ENCODE measurements at places on chromosomes 5 and 9.

- no peak for DNase-seq
Observed at GRCh38 chr9:127537014-127537413, 75.1 kb upstream of the STXBP1 start.

GRCh38 chr5:76787237-76787636 lies 31.6 kb upstream of the F2RL1 start:
- DNase-seq, result no peak

GRCh38 chr9:115757461-115757860 lies 396.1 kb upstream of the PAPPA start:
- DNase-seq, result no peak

- no peak for DNase-seq
Observed at GRCh38 chr9:17843236-17843635, 264.4 kb downstream of the SH3GL2 start.

DNA sequence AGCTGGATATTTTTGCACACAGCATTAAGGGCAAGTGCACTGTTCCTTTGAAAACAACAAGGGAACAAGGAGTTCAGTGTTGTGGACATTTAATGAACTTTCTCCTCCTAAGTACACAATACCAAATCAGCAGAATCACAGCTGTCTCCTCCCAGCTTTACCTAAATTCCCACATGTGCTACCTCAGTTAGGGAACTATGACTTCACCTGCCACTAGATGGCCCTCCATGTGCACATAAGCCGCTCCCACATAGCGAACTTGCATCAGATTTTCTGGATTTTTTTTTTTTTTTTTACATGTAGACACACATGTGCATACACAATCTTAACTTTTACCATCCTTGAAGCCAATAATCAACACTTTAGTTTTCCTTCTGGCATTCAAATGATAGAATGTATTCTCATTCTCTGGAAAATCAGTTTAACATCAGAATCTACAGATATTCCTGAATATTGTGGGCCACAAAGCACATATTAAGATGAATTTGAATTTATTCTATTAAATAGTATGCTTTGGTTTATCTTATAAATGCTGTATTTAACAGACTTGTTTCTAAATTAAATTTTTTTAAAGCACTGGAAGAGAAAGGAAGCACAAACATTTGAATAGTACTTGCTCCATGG lies 123.6 kb downstream of the PALM2AKAP2 start:
- peak; percentile 28 for DNase-seq

DNA sequence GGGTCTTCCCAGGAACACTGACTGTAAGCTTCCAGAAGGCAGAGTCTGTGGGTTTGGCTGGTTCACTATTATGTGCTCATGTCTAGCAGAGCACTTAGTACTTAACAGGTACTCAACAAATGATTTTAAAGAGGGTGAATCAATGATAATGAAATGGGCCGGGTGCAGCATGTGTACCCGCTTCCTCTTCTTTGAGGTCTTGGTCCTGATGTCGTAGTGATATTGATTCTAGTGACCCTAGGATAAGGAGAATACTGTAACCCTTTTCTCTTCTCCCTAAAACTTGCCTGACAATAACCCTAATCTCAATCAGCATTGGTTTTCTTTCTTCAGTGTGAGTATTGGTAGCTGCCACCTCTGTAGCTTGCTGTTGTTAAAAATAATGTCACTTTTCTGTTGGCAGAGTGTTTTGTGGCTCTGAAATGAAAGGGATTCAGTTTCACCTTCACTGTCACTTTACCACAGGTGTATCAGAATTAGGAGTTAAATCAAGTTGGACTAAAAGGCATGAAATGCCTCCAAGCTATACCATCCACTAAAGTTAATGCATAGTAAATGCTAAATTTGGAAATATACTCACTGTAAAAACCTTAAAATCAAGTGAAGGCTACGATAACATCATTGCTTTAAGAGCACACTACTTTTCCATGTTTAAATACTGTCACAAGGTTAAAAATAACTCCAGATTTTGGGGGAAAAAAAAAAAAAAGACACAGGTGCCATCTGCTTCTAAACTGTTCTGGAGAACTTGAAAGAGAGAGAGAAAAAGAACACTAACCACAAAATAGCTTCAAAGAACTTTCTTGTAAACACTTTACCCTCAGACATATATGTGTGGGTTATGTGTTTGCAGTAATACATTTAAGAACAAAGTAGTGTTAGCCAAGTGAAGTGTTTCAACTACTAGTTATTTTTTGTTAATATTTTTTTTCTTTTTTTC lies 6.0 kb downstream of the CAMK4 start:
- no peak for DNase-seq

- no peak for DNase-seq
Observed at GRCh38 chr9:107483666-107484065, 5.9 kb downstream of the KLF4 start.

DNA sequence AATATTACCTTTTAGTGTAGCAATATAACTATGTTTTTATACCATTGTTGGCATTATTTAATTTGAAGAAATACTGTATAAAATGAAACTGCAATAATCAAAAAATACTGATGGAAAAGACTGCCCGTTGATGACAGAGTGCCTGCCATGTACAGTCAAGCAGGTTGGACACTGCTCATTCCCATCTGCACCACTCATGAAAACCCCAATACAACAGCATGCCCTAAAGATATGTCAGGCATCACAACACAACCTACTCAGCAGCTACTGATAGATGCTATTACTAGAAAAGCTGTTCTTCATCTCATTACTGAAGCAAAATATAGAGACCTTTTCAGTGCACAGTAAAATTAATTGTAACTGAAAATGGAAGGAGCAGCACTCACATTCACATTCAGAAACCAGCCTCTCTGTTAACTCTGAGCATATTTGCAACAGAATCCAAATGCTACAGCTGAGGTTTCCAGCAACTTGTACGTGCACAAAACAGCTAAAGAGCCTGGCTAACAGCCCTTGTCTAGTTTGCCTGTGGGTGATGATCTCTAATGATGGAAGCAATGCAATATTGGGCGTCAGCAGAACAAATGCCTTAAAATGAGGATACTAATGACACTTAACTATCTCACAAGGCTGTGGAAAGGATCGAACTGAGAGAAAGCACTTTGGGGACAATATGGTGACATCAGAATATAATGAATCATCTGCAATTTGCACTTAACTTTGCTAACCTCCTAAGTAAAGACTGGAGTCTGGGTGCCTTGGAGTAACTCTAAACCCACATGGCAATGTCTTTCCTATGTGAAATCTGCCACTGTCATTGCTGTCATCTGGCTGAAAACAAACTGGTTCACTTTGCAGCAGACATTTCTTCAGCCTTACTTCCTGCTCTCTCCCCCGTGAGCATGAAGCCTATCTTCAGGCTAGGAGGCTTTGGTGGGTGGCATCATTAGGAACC lies 195.3 kb upstream of the RASEF start:
- no peak for DNase-seq

DNA sequence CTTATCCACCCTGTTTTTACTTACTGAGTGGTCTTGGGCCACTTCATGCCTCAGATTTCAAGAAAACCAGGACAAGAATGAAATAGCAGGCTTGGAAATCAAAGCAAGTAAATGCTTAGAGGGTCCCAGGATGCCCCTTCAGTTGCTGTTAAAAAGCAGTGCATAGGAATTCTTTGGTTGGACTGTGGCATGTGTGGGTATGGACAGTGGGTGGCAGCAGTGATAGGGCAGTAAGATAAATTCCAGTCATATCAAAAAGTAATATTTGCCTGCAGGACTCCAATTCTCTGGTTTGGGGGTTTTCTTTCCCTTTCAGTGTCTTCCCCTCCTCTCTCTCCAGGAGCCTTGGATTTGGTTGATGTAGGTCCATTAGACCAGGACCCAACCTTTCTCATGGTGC lies 306.7 kb upstream of the CLINT1 start:
- DNase-seq, result no peak

GRCh38 chr9:86434039-86434726 lies 80.0 kb upstream of the TUT7 start:
- DNase-seq, result no peak

Data from NCI-H2107 (cell line).